ENCODE measurements at places on chromosomes 13 and 19.

DNA sequence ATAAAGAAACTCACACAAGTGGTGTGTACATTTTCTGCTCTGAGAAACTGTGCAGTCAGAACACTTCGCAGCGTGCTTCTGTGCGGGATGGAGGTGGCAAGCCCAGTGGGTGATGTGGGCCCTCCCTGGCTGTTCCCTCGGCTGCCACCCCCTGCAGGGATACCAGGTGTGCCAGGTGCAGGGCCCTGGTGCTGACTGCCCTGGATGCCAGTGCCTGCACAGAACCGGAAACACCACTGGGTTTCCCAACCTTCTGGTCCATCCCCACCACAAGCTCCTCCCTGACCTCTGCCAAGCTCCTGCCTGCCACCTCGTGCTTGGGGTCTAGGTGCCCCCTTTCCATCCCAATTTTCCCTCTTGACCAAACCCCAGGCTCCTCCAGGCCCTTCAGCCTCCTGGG is 81.9 kb upstream of the MCF2L start:
- DNase-seq = no peak

- DNase-seq = no peak
Measured at GRCh38 chr13:41244556-41244955, 18.8 kb downstream of the MTRF1 start.

DNA sequence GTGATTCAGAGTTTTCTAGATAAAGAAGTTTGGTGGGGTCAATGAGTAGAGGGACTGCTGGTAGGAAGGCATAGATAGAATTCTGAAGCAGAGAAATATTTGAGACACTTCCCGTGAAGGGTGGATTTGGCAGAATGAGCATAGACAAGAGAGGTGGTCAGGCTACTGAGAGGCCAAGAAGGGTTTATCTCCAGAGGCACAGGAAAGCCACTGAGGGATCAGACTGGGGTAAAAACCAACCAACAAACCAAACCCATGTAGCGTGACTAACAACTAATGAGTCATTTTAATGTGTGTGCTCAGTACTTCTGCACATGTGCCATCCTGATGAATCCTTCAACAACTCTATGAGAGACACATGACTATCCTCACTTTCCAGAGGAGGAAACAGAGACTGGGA is 60.0 kb upstream of the SERP2 start:
- DNase-seq = no peak

DNA sequence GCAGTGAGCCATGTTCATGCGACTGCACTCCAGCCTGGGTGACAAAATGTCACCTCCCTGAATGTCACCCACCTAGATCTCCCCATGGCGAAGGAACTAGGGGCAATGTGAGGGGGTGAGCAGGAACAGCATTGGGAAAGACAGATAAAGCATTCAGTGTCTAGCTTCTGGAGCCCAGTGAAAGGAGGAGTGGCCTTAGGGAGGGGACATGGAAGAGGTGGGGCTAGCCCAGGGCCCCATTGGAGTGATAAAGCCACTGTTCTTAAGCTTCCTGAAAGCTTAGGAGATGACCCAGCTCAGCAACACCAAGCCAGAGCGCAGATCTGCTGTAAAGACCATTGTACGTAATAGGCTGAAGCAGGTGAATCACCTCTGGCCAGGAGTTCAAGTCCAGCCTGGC is 13.0 kb upstream of the KCNN1 start:
- no peak for DNase-seq

DNA sequence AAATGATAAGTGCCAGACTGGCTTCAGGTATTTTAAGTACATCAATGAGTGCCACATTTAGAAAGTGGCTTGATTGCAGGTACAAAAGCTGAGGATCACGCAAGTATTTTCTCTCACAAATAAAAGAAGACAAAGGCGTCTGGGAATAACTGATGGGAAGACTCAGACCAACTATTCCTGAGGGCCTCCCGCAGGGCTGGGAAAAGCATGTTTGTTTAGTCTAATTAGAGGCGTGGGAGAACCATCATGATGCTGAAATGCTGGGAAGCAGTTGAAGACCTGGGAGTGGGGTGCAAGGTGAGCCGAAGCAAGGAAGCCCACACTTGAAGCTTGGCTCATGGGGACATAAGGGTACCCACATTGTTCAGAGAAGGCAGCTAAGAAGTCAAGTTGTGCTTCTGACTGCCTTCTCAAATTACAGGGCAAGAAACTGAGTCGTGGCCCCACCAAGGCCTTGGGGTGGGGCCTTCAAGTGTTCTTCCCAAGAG is 536.0 kb downstream of the MYO16 start:
- DNase-seq = no peak

- DNase-seq = peak; percentile 52
Measured at GRCh38 chr19:12840091-12841079, 2.1 kb downstream of the MAST1 start.

DNA sequence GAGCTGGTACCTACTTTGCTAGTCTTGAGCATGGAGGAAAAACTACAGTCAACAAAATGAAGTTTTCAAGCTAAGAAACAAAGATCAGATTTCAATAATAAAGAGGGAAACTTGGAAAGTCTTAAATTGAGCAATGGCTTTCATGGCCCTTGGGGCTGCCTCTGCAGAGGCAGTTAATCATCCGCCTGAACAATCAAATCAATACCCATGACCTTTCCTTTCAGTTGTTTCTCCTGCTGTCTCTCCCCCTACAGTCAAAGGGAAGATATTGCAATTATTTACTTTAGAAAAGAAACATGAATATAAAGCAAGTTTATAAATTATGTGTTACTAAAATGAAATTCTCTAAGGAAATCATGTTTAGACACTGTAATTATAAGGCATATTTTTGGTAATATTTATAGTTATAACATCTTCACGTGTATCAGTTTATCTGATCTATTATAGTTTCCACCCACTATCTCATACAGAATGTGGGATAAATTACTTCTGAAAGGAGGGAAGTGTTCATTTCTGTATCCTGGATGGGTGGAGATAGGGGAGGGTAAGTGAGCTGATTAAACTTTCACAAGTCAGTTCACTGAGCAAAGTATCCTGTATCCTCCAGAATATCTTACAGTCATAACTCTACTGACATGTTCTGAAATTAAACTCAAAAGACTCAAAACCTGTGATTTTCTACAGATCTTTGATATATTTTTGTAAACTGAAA is 72.4 kb upstream of the TSC22D1 start:
- no peak for DNase-seq

- DNase-seq = no peak
Measured at GRCh38 chr19:55579766-55580621, 654 bp downstream of the ZNF579 start.

- no peak for DNase-seq
Measured at GRCh38 chr19:41928754-41929535, 696 bp upstream of the ERFL start.

All from inflammatory macrophage (primary cell).